ENCODE measurements at places on chromosomes 16 and 17.

DNA sequence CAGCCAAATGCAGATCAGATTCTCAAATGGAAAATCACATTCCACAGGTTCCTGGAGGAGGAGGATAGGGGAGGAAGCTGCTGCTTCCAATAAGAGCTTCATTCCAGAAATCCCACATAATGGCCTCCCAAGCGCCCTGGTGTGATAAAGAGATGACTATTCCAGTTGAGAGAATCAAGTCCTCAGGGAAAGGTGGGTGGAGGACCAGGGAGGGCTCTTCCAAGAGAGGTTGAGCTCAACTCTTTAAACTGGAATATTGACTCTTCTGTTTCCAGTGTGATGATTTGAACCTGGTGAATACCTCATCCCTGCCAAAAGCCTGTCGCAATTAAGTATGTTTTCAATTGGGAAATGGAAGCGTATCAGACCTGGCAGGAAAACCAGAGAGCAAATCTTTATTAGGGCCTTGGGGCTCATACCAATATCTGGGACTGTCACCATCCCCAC, 81.4 kb upstream of the DYNLRB2 start:
- DNase-seq = no peak

DNA sequence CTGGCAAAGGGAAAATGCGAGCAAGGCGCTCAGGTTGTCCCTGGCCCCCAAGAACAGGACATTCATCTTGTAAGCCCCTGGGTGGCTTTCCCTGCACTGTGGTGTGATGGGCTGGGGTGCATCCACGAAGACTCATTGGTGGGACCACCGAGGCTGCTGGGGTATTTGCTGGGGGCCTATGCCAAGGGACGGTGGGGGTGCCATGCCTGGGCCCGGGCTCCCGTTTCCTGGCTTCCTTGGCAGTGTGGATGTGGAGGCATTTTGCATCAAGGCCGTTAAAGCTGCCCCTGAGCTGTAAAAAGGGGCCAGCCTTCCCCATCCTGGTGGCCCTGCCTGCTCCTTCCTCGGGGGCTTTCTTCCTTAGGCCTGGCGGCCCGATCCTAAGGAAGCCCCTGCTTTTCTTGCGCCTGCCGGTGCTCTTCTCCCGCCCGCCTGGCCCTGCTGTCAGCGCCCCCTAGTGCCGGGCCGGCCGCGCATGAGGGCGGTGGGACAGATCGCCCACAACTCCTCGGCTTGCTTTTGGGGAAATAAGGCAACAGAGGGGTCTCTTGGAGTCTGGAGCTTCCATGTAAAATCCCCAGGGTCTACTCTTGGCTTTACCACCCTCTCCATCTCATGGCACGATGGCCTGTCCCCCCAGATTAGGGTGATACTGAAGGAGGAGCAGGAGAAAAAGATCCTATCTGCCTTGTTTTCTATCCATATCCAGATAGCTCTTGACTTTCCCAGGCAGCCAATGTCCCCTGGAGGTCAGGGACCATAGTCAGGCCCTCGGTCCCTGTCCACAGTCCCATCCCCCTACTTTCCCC, 9.8 kb upstream of the TBX2 start:
- no peak for DNase-seq

- DNase-seq = no peak
Observed at GRCh38 chr16:27978876-27979275, 84.6 kb downstream of the GSG1L start.

DNA sequence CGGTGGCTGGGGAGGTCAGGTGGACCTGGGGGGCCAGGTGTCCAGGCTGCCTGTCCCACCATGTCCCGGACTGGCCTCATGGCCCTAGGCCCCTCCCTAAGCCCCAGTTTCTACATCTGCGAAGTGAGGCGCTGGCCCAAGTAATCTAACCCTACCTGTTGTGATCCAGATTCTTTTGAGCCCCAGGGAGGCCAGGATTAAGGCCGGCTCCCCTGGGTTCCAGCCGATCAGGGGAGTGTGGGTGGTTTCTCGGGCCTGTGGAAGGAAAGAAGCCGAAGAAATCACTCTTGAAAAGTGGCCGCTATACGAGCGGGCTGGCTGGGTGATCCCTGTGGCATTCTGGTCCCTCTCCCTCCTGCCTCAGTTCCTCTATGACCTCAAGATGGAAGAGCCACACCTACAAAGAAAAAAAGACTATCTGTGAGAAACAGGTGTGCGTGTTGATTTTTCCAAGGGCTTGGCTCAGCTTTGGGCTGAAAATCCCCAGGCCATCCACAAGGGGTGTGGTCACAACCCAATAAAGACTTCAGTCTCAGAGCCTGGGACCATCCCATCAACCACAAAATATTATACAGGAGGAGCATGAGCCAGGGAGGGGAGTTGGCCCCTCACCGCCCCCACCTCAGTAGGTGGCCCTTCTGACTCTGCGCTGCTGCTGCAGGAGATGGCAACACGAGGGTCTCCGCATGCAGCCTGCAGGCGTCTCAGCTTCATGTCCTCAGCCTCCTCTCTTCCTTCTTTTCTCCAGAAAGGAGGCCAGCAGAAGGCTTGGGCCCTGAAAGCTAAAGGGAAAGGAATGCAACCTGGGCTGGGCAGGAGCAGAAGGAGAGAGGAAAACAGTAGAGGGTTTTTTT, 20.3 kb downstream of the GPR142 start:
- no peak for DNase-seq

DNA sequence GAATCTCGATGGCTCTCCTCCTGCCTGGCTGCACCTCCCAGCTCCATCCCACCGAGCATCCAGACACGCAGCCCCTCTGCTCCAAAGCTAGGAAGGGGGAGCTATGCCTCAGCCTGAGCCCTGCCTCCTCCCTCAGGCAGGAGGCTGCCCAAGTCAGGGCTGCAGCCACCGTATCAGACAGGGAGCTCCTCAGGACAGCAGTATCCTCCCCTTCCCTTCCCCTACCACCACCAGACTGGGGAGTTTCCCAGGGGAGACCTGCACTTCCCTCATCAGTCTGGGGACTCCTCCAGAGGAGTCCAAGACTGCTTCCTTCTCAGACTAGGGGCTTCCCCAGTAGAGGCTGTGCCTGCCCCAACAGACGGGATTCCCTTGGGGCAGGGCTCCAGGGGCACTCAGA, 17.5 kb downstream of the TMEM132E start:
- DNase-seq = no peak

- DNase-seq = no peak
Observed at GRCh38 chr17:79872762-79873161, 33.5 kb upstream of the CBX4 start.

DNA sequence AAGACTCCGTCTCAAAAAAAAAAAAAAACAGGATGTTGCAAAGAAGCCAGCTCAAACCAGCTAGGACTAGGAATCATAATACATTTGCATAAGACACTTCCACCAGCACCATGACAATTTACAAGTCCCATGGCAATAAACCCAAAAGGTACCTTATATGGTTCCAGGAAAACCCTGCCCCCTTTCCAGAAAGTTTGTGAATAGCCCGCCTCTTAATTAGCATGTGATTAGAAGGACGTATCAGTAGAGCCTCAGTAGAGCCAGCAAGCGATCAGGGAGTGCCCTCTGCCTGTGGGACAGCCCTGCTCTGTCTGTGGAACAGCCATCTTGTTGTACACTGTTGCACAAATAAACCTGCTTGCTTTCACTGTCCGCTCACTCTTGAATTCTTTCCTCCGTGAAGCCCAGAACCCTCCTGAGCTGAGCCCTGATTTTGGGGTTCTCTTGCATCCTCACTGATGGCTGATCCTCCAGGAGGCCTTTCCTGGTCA, 14.0 kb downstream of the NUPR1 start:
- no peak for DNase-seq

DNA sequence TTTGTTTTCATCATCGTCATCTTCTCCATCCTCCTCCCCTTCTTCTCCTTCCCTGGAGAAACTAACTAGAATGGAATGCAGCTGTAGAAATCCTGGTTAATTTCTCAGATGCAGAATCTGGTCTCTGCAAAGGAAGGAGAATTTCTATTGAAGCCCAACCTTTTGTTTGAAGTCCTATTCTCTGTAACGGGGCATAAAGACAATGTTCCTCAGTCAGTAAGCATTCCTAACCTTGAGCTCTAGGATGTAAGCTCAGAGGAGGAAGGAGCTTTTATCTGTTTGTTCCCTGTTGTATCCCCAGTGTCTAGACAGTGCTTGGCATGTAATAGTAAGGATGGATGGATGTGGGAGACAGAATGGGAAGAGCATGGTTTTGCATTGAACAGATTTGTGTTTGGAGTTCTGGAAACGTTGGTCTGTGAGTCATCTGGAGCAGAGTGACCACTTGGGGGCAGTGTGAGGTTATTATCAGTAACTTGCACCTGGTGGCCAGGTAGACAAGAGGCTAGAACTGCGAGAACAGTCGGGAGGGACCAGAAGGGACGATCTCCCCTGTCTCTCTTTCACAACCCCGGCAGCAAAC, 363.7 kb downstream of the SNX29 start:
- DNase-seq = no peak

DNA sequence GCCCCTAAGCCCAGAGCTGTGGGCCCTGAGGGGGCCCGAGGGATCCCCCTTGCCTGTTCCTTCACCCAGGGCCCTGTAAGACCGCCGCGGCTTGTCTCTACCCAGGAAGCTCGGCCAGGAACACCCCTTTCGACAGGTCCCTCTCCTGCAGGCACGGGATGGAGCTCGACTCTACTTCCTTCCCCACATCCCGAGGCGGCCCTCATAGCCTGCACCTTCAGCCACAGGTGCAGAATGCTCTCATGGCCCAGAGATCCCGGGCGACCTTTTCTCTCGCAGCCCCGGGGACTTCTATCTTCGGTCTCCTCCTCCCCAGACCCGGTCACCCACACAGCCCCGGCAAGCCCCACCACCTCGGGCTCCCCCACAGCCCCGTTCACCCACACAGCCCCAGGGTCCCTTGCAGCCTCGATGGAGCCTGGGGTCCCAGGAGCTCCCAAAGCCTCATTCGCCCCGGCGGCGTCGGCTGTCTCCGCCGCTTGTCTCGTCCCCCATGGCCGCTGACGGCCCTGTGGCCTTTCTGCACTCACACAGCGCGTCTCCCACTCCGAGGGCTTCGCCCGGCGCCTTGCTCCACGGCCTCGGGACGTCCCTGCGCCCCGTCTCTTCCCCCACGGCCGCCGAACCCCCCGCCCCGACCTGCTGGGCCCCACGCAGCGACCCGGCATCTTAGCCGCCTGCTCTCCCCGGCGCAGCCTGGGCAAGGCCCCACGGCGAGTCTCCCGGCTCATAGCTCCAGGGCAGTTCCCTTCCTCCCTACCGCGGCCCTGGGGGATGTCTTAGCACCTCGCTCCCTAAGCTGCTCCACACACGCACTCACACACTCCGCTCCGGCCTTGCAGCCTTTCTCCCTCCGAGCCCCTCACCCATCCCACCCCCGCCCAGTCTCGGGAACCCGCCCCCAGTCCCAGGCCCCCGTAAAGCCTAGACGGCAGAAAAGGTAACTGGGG, 650 bp downstream of the KIAA0753 start:
- DNase-seq = no peak

- no peak for DNase-seq
Observed at GRCh38 chr16:7765079-7765550, 432.5 kb downstream of the RBFOX1 start.

DNA sequence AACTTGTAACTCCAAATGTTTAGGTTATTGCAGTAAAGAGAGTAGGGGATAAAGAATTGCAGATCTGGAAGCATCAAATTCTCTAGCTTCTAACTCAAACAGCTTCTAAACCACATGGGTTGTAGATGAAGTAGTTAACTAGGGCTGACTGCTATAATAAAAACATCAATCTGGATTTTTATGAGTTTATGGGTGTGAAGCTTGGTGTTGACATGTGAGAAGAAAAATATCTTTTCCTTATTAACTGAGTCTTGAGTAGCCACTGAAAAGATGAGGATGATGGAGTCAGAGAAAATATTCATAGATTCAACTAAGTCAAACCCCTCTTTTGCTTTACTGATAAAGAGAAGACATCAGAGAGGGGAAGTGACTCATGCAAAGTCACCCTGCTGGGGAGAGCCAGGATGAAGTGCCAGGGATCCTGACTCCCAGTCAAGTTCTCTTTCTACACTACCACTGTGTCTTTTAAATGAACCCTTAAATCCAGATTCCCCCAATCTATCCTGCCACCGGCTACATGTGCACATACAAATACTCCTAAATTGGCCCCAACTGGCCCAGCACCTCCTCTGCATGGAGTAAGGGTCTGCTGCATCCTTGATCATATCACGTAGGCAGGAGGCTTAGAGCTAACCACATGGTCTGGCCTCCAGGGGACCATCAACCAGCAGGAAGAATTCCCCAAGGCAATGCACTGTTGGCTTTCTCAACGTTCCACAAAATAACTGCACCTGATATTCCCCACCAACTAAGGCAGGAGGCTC, 264.0 kb upstream of the CCL2 start:
- no peak for DNase-seq

DNA sequence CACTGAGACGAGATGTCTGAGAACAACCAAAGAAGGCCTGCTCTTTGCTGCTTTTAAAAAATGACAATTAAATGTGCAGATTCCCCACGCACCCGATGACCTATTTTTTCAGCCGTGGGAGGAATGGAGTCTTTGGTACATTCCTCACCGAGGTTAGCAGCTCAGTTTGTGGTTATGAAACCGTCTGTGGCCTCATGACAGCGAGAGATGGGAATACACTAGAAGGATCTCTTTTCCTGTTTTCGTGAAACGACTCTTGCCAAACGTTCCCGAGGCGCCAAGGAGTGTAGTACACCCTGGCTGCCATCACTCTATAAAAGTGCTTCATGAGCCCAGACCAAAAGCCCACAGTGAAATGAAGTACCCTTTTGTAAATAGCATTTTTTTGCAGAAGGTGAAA, 87.8 kb downstream of the CRISPLD2 start:
- DNase-seq = no peak

DNA sequence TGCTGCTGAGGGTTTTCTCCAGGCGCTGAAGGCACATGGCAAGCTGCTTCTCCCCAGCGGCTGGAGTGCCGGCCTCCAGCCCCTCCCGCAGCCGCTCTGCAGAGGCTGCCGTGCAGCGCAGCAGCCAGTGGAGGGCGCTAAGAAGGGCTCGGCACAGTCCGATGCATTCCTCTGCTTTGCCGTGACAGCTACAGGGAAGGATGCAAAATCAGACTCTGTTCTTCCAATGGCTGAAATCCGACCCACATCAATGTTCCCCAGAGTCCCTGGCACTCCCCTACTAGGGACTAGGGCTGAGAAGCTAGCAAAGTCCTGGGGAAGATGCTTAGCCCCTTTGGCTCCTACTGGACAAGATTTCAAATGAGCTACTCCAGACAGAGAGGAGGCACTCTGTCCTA, 19.0 kb downstream of the MED24 start:
- no peak for DNase-seq

- no peak for DNase-seq
Observed at GRCh38 chr16:50021544-50021943, 3.5 kb upstream of the CNEP1R1 start.

Data from central memory CD8-positive, alpha-beta T cell (primary cell).